ENCODE measurements at places on chromosomes 6 and 20.

DNA sequence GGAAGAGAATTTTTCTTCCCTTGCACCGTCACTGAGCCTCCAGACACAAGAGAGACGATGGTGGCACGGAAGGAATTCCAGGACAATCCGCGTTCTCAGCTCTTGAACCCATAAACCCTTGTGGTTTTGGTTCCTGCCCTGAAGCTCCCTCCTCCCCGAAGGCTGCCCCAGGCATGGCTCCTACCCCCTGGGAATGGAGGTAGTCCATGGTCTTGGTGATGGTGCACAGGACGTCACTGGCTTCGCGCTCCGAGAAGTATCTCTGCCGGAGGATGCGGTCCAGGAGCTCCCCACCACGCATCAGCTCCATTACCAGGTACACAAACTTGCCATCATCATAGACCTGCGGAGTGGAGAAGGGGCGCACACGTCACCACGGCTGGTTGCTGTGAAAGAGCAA, 47.5 kb upstream of the MPC1 start:
- no peak for DNase-seq

DNA sequence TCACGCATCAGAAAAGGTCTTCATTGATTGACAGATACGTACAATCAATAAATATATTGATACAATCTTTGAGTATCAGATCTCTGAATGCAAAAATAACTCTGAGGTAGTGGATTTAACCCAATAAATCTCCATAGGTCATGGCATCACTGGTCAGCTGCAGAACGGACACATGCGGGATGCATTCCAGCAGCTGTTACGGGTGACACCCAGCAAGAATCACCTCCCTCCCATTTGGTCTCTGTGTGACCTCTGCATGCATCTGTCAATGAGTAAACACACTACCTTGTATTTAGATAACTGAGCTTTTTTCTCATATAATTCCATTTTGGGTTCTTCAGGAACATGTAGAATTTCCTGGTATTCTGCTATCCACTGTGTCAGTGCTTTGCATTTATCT, 285.4 kb downstream of the SYNE1 start:
- DNase-seq: no peak

GRCh38 chr6:112038268-112038667, 15.6 kb upstream of the CCN6 start:
- no peak for DNase-seq

GRCh38 chr6:38549180-38549579, 90.5 kb downstream of the BTBD9 start:
- no peak for DNase-seq

GRCh38 chr6:74366634-74367033, 670.6 kb downstream of the CD109 start:
- no peak for DNase-seq
